Activated CD8-positive, alpha-beta T cell treated with anti-CD3 and anti-CD28 coated beads, Interleukin-2, amount 10 ng/mL, durations not matched to agents 7 days and 5 days (primary cell): ENCODE measurements at places on chromosomes 5 and 9.

DNA sequence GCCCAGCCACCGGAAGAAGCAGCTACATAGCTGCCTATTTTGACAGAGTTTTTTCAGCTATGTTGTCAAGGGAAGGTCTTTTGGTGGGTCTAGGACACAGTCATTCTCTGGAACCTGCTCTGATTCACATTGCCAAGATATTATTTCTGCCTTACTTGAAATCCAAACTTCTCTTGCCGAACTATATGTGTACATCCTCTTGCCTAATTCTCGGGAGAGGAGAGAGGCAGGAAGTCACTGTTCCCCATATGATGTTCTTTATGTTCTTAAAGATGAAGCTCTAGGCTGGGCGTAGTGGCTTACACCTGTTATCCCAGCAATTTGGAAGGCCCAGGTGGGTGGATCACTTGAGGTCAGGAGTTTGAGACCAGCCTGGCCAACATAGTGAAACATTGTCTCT lies 8.6 kb downstream of the TMEM252 start:
- DNase-seq: no peak

GRCh38 chr5:9799606-9800005 lies 169.5 kb upstream of the TAS2R1 start:
- DNase-seq: no peak

DNA sequence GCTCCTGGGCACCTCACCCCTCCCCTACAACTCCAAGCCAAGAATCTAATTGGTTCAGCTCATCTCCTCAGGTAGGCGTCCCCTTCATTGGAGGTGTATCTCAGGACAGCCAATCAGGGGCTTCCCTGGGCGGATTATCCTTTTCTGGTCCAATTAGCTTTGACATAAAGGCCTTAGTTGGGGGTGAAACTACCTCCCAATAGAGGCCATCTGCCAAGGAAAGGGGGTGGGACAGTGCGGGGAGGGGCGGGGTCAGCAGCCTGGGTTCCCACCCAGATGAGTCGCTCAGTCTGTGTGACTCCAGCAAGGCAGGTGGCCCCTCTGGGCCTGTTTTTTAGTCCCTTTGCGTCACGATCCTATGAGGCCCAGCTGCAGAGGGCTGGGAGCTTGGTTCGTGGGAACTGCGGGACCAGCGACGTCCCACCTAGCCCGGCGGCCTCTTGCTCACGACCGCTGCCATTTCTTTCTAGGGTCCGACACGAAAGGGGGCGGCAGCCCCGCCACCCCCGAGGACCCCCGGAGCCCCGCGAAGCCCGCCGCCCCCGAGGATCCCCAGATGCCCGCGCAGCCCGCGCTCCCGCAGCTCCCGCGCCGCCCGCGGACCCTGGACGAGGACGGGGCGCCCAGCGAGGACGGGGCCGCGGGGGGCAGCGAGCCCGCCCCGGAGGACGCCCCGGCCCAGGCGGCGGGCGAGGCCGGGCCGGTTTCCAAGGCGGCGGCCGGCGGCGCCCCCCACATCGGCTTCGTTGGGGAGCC lies 8.9 kb downstream of the PRRT1B start:
- DNase-seq: no peak

DNA sequence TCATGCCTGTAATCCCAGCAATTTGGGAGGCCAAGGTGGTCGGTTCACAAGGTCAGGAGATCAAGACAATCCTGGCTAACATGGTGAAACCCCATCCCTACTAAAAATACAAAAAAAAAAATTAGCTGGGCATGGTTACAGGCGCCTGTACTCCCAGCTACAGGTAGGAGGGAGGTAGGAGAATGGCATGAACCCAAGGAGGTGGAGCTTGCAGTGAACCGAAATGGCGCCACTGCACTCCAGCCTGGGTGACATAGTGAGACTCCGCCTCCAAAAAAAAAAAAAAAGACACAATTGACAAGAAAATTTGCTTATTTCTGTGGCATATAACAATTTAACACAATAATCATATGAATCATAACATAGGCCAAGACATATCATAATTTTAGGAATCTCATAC lies 35.3 kb upstream of the ZNF131 start:
- no peak for DNase-seq

- no peak for DNase-seq
Observed at GRCh38 chr9:5799314-5799713, 33.6 kb downstream of the ERMP1 start.

DNA sequence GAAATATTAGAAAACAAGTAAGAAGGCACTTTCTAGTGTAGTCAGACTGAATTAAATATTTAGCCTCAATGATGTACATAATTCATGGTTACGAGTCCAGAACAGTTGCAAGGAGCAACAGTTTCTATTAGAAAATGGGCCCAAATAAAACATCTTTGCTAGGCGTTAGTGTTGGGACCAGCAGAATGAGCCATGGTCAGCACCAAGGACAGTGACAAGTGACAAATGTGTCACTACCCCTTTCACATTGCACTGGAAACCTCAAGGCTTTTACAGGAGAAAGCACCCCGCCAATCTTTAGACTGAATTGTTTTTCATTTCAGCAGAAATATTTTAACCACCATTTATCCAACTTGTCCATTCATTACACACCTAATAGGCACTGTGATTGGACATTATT lies 301.3 kb upstream of the ADCY2 start:
- DNase-seq: peak; percentile 28

DNA sequence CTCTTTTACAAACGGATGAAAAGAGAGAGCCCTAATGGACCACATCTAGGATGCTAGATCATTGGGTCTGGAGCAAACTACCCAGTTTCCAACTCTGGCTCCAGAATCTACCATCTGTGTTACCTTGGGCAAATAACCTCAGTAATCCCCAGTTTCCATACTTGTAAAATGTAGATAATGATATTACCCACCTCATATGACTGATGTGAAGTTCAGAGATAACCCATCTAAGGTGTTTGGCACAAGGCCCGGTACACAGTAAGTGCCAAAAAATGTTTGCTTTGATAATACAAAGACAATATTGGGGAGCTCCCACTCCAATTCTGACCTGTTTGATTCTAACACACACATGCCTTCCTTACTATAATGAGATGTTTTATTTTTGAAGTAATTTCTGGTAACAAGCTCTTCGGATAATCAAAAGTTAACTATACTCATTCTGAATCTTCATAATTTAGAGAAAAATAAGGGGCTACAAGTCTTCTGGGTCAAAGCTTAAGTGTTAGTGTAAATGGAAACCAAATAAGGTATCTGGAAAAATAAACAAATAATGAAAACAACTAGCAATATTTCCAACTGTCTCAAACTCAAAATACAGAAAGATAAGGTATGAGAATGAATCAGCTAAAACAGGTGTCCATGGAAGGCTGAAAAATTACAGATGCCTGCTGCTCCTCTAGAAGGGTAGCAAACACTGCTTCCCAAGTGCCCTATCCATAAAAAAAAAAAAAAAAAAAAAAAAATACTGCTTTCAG lies 30.4 kb downstream of the ELL2 start:
- no peak for DNase-seq

- DNase-seq: no peak
Observed at GRCh38 chr5:72126796-72127195, 19.5 kb downstream of the MAP1B start.

DNA sequence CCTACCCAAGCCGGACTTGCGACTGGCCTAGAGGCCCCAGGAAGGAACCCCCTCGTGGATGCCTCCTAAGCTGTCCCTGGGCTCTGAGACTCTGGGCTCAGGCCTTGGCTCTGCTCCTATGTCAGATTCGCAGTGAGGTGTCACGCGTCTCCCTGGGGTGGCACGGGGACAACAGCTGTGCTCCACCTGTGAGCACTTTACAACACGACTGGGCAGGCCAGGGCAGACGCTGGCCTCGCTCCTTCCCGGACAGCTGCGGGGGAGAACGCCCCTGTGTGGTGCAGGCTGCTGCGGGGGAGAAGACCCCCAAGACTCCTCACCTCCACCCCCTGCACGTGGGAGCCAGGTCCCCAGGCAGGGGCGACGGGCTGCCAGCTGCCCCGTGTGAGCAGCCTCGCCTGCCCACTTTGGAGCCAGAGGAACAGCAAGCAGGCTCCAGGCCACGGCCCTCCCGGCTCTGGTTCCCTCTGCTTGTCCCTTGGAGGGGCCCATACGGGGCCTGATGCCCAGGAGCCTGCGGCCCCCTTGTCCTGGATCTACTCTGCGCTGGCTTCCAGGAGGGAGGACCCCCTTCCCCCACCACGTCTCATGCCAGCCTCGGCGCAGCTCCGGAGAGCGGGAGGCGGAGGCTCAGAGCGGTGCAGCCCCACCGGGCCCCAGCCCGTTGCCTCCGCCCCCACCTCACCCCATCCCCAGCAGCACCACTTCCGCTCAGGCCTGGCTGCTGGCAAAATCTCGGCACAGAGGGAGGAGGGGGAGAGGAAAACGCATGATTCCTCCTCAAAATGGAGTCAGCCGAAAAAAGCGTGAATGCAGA lies 36.0 kb downstream of the SARDH start:
- DNase-seq: peak; percentile 76

- DNase-seq: peak; percentile 42
Observed at GRCh38 chr9:92094655-92095054, 20.6 kb downstream of the SPTLC1 start.

DNA sequence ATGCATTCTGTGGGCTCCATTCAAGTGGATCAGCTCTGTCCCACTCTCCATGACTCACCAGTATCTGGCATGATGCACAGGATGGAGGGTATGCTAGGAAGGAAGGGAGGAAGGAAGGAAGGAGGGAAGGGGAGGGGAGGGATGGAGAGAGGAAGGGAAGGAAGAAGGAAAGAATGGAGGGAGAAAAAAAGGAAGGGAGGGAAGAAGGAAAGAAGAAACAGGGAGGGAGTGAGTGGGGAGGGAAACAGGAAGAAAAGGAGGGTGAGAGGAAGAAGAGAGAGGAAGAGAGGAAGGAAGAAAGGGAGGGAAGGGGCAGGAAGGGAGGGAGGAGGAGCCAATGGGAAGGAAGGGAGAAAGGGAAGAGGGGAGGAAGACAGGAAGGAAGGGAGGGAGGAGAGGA lies 5.3 kb upstream of the BARHL1 start:
- no peak for DNase-seq

DNA sequence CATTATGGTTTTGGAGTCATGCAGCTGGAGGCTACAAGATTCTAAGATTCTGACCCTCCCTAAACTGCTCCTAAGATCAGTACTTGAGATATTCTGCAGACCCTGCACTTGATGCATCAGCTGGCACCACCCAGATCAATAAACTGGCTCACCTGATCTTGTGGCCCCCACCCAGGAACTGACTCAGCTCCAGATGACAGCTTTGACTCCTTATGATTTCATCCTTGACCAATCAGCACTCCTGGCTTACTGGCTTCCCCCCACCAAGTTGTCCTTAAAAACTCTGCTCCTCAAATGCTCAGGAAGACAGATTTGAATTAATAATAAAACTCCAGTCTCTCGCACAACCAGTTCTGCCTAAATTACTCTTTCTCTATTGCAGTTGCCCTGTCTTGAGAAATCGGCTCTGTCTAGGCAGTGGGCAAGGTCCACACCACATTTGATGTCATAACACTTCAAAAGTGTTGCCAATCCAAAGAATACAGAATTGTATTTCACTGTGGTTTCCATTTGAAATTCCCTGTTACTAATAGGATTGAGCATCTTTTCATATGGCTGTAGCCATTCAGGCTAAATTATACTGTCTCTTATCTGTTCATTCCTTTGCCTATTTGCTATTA lies 14.8 kb upstream of the SLC30A5 start:
- no peak for DNase-seq

- DNase-seq: peak; percentile 68
Observed at GRCh38 chr5:1110307-1111240, 1.3 kb downstream of the SLC12A7 start.

- DNase-seq: no peak
Observed at GRCh38 chr5:17735761-17736160, 101.5 kb downstream of the TAF11L14 start.

- DNase-seq: no peak
Observed at GRCh38 chr9:7782400-7783120, 17.0 kb downstream of the DMAC1 start.

GRCh38 chr9:29214154-29214689 lies 1640.9 kb upstream of the C9orf72 start:
- DNase-seq: no peak

- DNase-seq: no peak
Observed at GRCh38 chr9:18539203-18539693, 65.3 kb downstream of the ADAMTSL1 start.

DNA sequence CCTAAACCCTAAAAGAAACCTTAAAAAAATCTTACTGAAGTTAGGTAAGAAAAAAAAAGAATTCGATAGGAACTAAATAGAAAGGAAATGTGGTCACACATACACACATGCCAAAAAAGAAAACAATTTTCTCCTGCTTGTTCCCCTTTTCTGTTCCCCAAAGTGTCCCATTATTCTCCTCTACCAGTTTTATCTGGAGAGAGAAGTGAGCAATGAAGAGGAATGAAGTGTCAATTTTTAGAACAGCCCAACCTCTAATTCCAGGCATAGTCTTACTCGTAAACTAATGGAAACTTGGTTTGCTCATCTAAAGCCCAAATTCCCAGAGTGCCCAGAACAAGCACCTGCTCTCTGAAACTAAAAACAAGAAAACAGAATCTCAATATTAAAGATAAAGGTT lies 26.1 kb downstream of the AP3B1 start:
- no peak for DNase-seq

DNA sequence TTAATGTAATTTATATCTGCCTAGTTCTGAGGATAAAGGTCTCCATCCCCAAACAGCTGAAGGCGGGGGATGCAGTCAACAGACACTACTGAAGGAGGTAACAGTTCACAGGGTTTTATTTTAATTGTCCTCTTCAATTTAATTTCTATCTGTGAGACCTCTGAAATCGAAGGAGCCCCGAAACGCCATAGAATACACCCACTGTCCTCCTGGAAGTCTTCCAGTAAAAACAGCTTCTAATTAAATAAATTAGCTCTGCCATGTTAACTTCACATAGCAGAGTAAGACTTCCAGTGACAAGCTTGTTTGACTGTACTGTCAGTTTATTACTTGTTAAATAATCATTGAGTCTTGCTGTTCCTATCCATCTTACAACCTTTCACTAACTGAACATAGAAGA lies 193.5 kb downstream of the SEC61B start:
- no peak for DNase-seq

DNA sequence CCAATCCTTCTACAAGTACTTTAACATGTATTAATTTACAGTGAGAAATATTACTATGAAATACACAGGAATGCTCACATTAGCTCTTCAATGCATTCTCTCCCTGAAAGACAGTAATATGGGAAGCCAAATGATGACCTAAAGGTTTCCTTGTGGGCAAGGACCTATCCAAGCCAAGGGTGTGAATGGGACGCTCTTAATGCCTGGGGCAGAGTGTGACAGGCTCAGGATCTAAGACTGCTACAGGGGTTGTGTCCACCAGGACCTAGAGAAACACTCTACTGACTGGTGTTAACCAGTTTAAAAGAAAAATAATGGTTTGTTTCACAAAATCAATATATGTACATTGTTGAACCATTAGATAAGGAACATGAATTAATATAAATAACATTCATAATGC lies 158.7 kb downstream of the FGF1 start:
- no peak for DNase-seq

GRCh38 chr5:143141652-143142051 lies 261.8 kb downstream of the NR3C1 start:
- DNase-seq: no peak

- no peak for DNase-seq
Observed at GRCh38 chr5:177332031-177332895, 19.2 kb downstream of the LMAN2 start.
